ENCODE measurements at places on chromosomes 5 and 9. TPM values are rescaled to one million over a fixed set of nuclear protein-coding genes. Genes with fewer than 3 reads are reported as not detected.

GRCh38 chr9:124346347-124347163 is 68.7 kb downstream of the PSMB7 start:
- DNase-seq, result no peak

DNA sequence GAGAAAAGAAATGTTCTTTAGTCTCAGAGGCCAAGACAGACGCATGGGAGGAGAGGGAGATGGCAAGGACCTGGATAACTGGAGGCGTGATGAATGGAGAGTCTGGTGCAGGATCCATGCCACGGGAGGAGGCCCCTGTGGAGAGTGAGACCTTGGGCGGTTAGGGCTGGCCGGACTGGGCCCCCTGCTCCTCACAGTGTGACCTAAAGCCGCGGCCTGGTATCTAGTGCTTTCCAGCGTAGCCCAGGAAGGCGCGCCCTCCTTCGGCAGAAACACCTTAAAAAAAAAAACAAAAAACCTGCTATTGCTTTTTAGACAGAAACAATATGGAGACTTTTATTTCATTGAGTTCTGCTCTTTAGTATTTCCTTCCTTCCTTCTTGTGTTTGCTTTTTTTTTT is 33.1 kb downstream of the SCGB3A1 start:
- DNase-seq, result no peak

DNA sequence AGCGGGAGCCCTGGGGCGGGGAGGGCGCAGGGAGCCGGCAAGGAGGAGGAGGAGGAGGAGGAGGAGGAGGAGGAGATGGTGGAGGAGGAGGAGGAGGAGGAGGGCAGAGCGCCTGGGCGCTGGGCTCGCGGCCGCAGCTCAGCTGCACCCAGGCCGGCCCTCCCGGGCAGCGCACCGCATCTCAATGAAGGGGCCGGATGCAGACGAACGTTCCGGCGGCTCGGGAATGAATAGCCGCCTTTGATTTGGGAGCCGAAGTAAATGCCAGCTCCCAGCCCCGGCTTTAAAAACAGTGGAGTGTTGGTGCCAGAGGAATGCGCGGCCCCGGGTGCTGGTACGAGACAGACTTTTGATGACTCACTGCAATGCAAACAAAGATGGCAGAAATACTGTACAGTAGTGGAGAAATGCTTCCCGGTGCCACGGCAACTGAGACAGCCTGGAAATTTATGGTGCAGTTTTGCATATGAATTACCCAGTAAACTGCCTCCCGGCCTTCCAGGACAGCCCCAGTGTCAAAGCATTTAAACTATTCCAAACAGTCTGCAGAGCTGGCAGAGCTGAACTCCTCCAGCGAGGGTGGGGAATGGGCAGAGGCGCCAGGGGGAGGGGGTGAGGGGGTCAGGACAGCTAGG is 43.1 kb downstream of the NACC2 start:
- DNase-seq, result peak; percentile 92

- DNase-seq, result no peak
These were observed 61.5 kb downstream of the TMEM167A start for GRCh38 chr5:83015676-83016075.

DNA sequence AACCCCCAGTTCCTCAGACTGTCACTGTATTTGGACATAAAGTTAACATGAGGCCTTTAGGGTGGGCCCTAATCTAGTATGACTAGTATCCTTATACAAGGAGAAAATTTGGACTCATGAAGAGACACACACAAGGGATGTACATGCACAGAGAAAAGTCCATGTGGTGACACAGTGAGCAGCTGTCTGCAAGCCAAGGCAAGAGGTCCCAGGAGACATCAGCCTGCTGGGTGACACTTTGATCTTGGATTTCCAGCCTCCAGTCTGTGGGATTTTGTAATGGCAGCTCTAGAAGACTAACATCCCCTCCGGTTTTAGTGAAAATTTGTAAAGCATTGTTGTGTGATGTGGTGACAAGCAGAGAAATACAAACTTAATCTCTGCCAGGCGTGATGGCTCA is 66.1 kb downstream of the RAI14 start:
- no peak for DNase-seq

SEPTIN8 gene
- 26.7 TPM for total RNA-seq

DNA sequence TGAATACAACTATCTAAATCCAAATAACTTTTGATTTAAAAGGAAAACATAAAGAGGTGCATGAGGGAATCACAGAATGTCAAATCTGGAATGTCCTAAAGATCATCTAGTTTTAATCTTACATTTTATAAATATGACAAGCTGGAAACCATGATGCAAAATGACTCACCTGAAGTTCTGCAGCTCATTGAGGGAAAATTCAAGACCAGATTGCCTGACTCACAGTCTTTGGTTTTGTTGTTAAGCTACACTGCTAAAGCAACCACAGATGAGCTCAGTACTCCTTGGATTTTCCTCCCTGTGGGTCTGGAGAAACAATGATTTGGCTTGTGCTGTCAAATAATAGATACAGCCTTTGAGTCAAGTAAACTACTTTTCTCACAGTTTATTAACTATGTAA is 19.1 kb upstream of the EDIL3 start:
- DNase-seq, result no peak

NUDT12 gene
- 18.3 TPM for total RNA-seq

- DNase-seq, result no peak
These were observed 20.9 kb downstream of the FOXI1 start for GRCh38 chr5:170126626-170127025.

- no peak for DNase-seq
These were observed 30.3 kb downstream of the SLC25A46 start for GRCh38 chr5:110769000-110769681.

DNA sequence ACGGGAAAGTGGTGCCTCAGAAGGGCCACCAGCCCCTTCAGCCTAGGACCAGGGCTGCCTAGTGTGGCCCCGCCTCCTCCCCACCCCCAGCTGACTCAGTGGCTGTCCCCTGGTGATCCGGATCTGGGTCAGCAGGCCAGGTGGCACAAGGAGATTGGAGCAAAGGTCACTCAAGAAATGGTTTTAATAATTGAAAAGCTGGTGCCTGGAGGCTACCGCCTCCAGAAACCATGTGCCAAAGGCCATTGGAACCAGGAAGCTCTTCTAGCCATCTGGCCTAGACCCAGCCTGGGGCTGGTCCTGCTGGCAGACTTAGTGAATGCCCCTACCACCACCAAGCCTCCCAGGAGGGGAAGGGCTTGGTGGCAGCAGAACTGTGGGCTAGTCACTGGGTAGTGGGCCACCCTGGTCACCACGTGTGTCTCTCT is 1.5 kb downstream of the ST6GALNAC4 start:
- no peak for DNase-seq

DNA sequence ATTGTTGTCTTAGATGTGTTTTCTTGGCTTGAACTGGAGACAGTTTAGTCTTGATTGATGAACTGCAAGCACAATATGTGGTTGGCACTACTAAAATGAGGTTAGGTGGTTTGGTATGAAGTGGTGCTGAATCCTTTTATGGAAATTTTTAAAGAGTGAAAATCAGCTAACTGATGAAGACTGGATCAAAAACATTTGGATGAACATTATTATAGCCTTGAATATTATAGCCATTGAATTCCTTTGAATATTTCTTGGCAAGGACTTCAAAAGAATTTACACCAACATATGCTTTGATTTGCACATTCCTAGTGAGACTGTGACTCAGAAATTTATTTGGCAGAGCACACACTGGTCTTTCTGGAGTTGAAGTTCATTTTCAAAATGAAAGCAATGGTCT is 318.3 kb downstream of the CHSY3 start:
- DNase-seq, result no peak

DNA sequence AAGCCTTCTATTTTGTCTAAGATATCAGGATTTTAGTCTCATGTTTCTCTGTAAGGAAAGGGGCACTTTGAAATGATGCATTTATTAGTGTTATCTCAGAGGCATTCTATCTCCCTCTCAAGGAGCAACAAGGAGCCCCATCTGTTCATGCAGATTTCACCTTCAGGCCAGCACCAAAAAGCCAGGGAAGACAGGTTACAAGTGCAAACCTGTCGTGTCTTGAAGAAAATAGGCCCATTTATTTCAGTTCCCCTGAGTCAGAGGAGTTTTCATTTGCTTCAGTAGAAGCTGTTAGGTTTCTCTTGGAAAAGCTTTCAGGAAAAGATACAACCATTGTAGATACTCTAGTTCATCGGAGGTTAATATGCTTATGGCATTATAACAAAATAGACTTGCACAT is 97.2 kb downstream of the SPOCK1 start:
- DNase-seq, result no peak

DNA sequence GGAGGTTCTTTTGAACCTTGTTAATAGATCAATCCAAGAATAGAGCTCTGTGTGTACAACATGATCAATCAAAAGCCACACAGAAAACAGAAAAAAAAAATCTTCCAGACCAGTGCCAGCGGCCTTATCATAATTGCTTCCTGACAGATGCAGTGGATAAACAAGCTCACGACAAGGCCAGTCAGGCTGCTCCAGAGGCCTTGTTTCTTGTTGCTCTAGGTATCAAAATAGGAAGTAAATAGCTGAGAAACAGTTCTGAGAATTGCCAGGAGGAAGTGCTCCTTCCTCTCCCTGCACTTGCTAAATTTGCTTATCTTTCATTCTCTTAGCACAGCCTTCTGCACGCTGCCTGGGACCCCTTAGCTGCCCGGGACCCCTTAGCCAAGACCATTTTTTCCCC is 199.0 kb upstream of the TARS1 start:
- DNase-seq, result no peak

GABRG2 gene
- total RNA-seq, result not detected

DNA sequence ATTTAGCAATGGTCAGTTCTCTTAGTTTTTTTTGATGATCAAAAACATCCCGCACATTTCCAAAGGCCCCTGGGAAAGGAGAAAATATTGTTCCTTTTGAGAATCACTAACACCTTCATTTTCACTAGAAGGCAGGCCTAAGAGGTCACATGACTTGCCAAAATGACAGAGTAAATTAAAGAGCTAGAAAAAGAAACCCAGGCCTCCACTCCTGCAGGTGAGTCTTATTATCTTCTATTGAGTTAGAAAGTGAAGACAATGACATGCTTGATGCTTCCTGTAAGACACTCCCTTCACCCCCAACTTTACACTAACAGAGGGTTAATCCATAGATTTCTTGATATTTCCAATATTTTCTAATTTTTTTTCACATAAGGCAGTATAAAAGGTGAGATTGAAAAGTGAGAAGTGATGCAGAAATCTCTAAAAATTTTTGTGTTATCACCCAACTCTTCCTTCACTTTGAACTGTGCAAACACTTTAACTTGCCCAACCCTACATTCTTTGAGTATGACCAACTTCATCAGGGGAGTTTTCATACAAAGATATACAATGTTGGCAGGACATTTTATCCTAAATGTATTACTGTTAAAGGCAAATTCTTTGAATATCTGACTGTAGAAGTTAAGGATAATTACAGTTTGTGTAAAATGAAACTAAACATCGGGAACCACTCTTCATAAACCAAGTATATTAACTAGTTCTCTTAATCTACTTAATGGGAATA is 57.1 kb downstream of the SUB1 start:
- no peak for DNase-seq

C5orf52 gene
- total RNA-seq, result not detected

- no peak for DNase-seq
These were observed 91.8 kb downstream of the TLE1 start for GRCh38 chr9:81597419-81598122.

DNA sequence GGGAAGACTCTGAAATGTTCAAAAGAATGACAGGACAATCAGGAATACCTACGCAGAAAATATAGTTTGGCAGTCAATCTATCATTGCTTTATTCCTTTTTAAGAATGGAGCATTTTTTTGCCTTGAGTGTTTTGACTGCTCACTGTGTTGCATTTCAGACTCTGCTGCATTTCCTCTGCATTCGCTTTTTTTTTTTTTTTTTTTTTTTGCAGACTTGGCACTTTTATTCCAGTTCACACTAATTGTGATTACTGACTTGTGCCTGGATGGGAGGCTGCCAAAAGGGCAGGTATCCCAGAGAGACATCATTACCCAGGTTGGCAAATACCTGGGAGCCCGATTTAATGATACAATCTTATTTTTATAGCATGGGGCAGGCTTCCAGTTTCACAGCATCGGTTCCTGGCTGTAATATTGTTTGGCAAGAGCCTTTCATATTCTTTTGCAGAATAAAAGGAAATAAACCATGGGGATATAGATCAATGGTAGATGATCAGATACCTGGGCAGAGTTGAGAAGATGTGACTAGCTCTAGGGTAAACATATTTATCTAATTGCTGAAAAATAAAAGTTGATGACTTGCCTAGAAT is 1132.6 kb downstream of the MAT2B start:
- no peak for DNase-seq

ARRDC1 gene
- 16.6 TPM for total RNA-seq

GADD45G gene
- 90.3 TPM for total RNA-seq

- no peak for DNase-seq
These were observed 7.7 kb downstream of the RANBP6 start for GRCh38 chr9:6007770-6008168.

- no peak for DNase-seq
These were observed 173.1 kb downstream of the PLK2 start for GRCh38 chr5:58286741-58287140.

CDH9 gene
- total RNA-seq, result 0.33 TPM

- DNase-seq, result no peak
These were observed 23.1 kb upstream of the CKMT2 start for GRCh38 chr5:81209869-81210493.

DNA sequence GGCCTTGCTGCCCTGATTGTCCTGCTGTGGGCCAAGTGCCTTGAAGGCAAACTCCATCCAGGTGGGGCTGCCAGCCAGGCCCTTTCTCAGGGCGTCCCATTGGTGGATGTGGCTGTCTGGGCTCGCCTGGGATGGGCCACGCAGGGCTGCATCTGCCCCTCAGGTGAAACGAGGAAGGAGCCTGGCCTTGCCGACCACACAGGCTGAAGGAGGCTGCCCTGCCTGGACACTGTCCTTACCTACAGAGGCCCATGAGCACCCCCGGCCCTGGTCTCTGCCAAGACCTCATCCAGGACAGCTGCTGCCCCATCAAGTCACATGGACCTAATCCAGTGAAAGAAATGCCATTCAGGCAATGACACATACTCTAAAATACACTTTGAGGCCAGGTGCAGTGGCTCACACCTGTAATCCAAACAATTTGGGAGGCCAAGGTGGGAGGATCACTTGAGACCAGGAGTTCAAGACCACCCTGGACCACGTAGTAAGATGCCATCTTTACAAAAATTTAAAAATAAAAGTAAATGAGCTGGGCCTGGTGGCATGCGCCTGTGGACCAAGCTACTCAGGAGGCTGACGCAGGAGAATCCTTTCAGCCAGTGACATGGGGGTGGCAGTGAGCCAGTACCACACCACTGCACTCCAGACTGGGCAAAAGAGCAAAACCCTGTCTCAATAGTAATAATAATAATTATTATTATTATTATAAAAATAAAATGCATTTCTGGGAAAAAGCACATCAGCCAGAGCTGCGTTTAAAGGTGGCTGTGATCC is 33.9 kb downstream of the PNPLA7 start:
- no peak for DNase-seq

- DNase-seq, result no peak
These were observed 547.5 kb downstream of the ELAVL2 start for GRCh38 chr9:23278561-23278960.

GRCh38 chr9:100561256-100561655 is 16.6 kb upstream of the CAVIN4 start:
- no peak for DNase-seq

Data from esophagus muscularis mucosa (tissue), 4 donors.